Cardiac fibroblast (primary cell): ENCODE measurements at places on chromosomes 6 and 20.

- no peak for DNase-seq
These were observed 2.2 kb upstream of the MAPK13 start for GRCh38 chr6:36128073-36128472.

DNA sequence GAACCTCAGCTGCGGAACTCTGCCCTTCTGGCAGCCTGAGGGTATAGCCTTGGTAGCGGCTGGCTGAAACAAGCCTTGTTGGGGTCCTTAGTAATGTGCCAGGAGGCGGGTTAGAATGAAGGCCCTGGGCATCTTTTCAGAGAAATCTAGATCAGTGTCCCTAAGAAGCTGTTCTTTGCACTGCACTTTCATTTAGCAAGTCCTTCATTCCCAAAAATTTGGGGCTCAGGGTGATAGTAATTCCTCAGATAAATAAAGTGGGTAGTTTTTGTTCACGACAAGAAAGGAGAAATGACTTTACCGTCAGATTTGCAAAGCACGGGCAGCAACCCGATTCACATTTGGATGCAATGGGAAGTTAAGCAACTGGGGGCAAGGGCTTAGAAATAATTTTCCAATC, 3.2 kb downstream of the INSM1 start:
- no peak for DNase-seq

GRCh38 chr6:95230071-95230740, 347.1 kb upstream of the MANEA start:
- DNase-seq: no peak

GRCh38 chr20:55513954-55514353, 491.4 kb downstream of the CBLN4 start:
- DNase-seq: no peak

GRCh38 chr20:58918621-58919020, 62.4 kb upstream of the NELFCD start:
- no peak for DNase-seq

- DNase-seq: no peak
These were observed 97.8 kb downstream of the WDR27 start for GRCh38 chr6:169604076-169604475.

GRCh38 chr20:5024982-5025381, 23.7 kb upstream of the SLC23A2 start:
- DNase-seq: no peak

DNA sequence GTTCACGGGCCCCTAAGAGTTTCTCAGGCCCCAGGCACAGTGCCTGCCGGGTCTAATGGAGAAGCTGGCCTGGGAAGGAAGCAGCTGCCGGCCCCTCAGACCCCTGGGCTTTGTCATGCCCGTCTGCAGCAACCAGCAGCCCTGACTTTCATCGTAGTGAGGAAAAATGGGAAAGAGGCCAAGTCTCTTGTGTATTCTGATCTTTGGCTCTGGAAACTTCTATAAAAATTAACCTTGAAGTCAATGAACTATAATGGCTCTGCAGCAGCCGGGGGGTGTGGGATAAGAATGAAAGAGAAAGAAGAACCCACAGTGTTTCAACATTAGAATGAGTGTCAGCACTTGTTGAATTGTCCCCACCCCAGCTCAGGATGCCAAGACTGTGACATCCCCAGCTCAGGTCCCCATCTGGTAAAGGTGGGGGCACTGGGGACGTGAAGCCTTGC, 12.9 kb downstream of the TGM2 start:
- peak; percentile 75 for DNase-seq

GRCh38 chr20:53940907-53941545, 129.4 kb downstream of the BCAS1 start:
- peak; percentile 94 for DNase-seq

DNA sequence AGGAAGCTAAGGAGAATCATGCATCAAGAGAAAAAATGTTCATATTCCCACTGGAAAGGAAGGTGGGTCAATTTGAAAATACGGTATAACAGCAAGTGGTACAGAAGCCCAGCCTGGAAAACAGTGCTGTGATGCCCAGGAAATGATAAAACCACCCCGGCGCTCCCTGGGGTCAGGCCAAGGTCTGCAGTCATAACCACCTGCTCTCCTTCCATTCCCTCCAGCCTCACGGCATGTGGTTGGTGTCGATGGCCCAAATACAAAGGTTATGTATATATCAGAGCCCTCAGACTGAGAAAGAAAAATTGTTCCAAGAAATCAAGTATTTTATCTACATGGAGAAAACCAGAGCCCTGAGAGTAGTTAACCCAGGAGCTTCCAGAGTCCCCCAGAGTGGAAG, 208.1 kb upstream of the CDYL start:
- DNase-seq: no peak

DNA sequence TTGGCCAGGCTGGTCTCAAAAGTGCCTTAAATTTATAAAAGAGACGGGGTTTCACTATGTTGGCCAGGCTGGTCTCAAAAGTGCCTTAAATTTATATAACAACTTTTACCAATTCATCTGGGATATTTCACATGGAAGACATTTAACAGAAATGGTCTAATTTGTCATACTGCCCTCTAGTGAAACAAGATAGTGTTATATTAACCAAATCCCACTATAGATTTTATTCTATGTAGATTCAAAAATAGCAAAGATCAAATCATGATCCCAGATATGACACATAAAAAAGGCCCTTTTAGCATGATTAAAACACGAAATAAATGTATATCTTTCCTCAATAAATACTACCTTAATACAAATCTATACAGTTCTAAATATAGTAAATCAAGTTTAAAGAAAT, 102.8 kb upstream of the TFAP2D start:
- no peak for DNase-seq

DNA sequence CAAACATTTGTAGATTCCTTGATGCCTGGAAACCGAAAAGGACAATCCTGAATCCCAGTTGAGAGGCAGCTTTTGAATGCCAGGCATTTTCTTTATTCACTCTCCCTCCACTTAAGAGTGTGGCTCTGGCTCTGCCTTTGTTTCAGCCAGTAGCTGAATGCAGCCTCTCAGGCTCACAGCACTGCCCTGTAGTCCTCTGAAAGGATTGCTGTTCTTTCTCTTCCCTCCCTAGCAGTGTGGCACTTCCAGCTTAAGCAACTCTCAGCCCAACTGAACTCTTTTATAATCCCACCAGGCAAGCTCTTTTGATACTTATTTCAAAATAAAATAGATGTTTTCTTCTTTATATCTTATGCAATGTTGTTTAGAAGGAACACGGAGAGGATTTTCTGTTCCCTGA, 415.6 kb downstream of the GJA1 start:
- peak; percentile 42 for DNase-seq

DNA sequence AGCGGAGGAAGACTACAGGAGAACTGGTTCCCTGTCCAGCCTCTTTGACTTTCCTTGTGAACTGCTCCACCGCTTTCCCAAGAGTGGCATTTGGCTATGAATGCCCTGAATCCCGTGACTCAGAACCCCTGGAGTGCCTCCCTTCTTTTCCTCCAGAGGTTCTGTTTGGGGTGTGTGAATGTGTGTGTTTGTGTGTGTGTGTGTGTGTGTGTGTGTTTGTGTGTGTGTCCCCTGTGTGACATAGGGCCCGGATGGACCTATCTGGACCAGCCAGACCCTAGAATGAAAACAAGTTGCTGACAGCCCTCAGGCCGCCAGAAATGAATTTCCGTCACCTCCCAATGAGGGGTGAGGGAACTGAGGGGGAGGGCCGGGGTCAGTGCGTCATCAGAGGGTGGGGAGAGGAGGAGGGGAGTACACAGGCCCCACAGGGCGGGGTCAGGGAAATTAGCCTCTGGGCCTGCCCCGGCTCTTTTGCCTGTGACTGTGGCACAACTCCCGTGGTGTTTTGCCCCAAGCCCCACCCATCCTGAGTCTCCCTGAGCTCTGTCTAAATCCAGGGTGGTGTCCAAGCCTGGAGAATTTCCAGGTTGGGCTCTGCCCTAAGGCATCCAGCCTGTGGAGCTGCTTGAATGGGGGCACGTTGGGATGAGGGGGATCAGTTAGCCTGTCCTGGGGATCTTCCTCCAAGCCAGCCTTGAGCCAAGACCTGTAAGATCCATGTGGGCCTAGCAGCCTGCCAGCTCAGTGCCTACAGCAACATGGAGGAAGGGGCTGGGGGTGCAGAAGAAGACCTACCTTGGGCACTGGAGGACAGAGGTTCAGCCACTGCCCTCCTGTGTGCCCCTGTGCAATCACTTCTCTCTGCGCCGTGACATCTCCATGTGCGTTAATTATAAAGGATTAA, 15.2 kb upstream of the MRPS18A start:
- peak; percentile 95 for DNase-seq

- no peak for DNase-seq
These were observed 141.5 kb downstream of the BMP7 start for GRCh38 chr20:57124800-57125517.

- no peak for DNase-seq
These were observed 12.2 kb downstream of the MTG2 start for GRCh38 chr20:62195075-62195405.
